NCI-H774 (cell line): ENCODE measurements at places on chromosomes 6 and 20.
A peak's percentile ranks its signal among the peaks of the same experiment; 100 is the strongest.

- DNase-seq = peak; percentile 45
Measured at GRCh38 chr20:23349338-23350195, 1.0 kb upstream of the NXT1 start.

DNA sequence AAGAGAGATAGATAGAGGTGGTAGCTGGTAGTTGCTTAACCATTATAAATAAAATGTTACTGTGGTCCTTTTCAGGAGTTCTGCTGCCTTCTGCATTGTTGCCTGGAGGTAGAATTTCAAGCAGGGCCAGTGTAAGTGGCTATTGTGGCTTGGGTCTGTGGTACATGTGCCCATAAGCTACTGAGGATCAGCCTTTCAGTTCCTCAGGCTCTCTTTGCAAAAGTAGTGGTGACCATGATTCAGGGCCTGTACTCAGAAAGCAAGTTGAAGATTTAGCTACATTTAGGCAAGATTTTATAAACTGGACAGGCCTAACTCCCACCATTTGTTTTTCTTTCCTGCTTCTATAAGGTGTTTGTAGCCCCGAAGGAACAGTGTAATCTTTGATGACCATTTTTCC is 199.0 kb downstream of the PDE7B start:
- DNase-seq = no peak

GRCh38 chr6:18601516-18602020 is 214.4 kb downstream of the RNF144B start:
- DNase-seq = no peak

GRCh38 chr6:40762981-40763380 is 175.8 kb upstream of the LRFN2 start:
- DNase-seq = no peak

DNA sequence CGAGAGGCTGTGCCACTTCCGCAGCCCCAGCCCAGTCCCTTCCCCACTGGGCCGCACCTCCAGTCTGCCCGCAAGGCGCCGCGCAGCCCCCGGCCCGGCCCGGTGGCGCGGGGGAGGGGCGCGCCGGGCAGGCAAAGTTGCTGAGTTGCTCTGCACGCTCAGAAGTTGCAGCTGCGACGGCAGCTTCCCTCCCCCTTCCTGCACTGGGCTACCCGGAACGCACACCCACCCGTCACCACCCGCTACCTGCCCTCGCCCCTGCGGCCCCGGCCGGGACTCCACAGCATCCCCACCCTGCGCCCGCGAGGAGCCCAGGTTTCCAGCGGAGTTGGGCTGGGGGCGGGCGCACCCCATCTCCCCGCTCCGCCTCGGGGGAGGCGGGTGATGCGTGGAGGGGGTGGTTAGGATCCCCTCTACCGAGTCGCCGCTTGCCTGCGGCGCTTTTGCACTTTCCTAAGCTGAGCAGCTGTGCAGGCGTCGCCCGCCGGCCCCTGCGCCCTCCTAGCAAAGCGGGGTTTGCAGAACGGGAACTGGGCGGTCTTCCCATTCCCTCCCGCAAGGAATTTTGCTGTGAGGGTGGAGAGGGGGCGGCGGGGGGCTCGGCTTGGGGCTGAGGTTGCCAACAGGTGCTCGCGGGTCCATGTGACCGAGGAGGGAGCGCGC is 55.9 kb upstream of the RREB1 start:
- peak; percentile 55 for DNase-seq

GRCh38 chr6:2807342-2808090 is 34.1 kb downstream of the SERPINB1 start:
- no peak for DNase-seq

DNA sequence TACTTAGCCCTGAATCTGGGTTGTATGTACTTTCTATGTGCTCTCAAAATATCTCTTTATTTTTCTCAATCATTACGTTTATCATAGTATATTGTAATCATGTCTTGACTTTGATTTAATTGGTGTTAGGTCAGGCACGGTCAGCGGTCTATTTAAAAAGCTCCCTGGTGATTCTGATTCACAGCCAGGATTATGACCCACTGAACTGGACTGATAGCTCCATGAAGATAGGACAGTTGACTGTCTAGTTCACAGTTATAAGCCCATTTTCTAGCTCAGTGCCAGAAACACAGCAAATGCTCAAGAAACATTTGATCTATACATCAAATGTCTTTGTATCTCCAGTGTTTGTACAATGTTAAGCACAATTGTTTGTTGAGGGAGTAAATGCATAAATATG is 111.5 kb upstream of the CCN2 start:
- DNase-seq = no peak

DNA sequence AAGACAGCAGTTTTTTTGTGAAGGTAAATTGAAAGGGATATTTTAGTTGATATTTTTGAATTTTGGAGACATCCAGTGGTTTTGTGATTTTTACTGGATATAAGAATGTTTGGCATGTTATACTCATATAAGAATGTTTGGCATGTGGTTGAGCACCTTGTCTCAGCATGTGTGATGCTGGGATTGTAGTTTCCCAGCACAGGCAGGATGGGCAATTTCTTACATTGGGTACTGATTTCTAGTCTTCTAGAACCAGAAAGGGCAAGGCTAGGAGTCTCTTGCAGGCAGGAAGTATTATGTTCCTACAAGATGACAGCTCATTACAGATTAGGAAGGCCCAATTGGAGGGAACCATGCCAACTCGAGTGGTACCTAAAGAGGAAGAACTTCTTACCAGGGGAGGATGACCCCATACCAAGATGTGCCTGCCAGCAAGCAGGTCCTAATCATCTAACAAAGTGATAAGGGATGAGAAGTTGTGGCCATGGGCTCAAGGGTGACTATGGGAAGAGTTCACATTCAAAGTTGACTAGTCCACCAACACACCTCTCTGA is 377.8 kb downstream of the UTRN start:
- no peak for DNase-seq

- DNase-seq = no peak
Measured at GRCh38 chr20:53413186-53413631, 180.4 kb downstream of the ZNF217 start.

DNA sequence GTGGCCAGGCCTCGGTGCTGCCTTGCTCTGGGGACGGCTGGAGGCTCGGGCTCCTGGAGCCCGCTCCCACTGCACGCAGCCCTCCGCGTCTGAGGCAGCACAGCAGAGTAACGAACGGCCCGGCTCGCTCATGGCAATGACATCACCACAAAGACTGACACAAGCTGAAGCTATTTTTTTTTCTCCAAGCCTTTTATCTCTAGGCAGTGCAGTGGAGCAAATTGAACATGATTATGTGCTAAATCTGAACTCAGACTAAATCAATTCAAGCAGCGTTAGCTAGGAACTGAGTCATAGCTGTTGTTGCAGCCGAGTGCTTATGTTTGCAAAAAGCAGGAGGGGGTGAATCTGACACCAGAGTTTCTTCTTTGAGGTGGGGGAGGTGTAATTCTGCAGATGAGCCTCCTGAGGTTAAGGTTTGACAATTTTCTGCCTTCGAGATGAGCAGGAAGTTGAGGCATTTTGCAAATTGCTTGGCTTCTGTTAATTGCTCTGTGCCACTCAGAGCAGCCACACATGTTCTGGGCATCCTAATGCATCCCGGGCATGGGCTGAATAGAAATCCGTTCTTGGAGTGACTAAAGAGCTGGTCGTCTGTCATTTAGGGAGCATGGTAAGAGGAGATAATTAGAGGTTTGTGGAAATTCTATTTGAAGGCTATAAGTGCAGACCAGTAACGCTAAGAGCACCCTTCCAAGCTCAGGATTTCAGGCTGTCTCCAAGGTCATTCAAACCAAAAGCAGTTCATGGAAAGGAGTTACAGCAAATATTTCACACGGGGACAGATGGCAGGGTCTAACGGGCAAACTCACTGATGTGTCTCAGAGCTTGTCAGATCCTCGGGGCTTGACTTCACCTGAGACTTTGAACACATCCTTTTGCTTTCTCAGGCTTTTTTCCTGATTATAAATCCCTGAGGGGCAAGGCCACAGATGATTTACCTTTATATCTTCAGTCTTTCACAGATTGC is 155.1 kb upstream of the ENPP5 start:
- DNase-seq = no peak

- no peak for DNase-seq
Measured at GRCh38 chr6:88910922-88911778, 52.3 kb downstream of the RNGTT start.

DNA sequence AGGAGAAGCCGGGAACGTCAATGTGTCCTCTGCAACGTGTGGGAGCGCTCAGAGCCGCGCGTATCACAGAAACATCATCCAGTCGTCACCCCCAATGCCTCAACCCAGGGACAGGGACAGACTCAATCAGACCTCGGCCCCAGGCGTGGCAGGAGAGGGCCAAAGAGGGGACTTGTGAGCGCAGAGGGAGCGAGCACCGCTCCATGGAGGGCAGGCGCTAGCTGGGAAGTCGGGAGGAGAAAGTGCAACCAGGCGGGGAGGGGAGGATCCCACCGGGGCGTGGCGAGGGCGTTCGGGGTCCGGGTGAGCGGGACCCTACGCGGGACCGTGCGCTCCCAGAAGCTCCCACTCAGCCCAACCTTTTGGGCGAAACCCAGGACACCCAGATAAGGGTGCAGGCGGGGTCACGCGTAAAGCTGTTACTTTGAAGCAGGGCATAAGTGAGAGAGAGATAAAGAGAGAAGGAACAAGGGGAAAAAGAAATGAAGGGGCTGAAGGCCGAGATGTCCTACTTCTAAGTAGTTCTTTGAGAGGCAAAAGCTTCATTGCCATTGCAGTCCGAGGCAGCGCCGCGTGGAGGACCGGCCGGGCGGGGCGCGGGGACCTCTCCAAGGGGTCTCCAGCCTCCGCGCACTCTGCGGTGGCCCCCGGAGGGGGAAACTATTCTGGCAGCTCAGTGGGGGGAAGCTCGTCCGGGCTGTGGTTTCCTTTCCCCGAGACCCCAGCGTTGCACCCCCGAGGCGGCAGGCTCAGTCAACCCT is 862 bp upstream of the SOBP start:
- peak; percentile 67 for DNase-seq

DNA sequence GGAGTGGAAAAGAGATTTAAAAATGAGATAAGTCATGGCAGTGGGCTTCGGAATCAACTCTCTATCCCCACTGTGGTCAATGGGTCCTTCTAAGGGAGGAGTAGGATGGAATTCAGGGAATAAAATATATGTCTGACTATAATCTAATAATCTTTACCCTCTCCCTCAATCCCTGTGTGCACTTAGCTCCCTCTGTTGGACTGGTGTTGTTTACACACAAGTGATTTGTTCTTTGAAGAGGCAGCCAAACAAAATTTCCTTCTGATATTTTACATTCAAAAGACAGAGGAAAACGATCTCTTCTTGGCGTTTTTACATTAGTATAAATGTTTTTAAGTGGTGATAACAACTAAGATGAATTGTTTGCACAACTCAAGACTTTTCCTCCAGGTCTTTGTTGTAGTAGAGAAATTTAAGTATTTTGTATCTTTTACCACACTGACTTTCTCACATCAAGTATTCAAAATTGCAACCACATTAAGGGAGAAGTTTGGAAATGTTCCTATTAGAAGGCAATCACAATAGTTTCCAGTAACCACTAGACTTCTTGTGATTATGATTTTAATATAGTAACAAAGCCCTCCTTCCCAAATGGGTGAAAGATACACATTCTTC is 317.8 kb downstream of the CENPW start:
- peak; percentile 7 for DNase-seq

DNA sequence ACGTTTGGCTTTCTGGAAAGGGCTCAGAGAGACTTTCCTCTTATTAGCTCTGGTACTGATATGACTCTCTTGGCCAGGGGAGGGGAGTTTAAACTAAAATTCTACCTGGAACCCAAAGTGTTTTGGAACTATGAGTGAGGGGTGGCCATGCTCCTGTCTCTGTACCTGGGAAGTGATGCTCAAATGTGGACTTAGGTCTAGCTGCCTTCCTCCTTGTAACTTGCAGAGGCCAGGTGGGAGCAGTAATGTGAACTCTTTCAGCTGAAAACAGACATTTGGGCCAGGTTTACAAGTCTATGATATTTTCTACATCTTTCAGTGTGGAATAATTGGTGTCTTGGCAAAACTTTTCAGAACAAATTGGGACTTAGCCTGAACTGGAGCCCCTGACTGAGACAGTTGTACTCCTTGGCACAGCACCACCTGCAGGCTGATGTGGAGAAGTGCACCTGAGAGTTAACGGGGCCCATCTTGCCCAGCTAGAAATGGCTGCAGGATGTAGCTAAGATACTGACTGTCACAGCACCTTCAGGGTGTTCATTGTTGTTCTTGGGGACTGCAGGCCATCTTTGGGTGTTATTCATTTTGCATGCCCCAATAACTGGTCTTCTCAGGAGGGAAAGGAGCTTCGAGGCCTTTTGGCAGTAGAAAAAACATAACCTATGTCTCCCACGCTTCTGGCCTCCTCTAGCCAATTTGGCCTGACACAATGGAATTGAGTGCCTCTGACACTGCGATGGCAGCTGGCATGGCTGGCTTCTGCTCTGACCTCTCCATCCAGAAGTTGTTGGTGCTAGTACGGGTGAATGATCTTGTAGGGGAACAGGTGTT is 37.1 kb downstream of the CD109 start:
- DNase-seq = peak; percentile 65

DNA sequence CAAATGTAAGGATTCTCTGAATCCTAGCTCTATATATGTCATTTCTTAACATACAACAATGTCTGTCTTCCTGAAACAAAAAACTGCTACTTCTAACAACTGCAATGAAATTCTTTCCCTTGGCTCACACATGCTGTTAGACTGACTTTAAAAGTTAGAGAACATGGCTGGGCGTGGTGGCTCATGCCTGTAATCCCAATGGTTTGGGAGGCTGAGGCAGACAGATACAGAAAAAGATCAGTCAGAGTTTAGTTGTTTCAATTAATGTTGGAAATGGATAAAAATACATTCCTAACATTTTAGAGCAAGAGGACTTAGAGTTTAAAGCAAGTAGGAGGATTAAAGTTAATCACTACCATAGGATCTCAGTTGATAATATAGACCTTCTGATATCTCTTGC is 28.7 kb upstream of the KIAA1586 start:
- no peak for DNase-seq

GRCh38 chr20:9616455-9616805 is 102.0 kb downstream of the LAMP5 start:
- no peak for DNase-seq

GRCh38 chr6:20044883-20045282 is 167.4 kb downstream of the MBOAT1 start:
- DNase-seq = no peak

- DNase-seq = no peak
Measured at GRCh38 chr20:57161478-57162361, 104.7 kb downstream of the BMP7 start.

DNA sequence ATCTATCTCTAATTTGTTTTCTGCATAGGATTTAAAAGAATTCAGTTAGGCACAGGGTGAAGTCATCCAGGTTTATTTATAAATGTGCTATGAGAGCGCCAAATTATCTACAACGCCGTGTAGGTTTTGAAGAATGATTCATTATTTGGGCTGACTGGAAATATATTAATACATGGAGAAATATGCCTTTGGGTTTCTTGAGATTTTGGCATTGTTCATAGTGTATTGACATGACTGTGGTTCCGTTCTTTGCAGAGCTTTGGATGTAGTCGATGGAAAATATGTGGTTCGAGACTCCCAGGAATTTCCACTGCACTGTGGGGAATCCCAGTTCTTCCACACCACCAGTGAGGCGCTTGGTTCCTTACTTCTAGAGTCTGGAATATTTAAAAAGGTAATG is 90.9 kb downstream of the CRYBG1 start:
- no peak for DNase-seq
